ENCODE measurements at places on chromosomes 3 and 15.

- DNase-seq: no peak
Measured at GRCh38 chr3:15315003-15315402, 17.4 kb downstream of the SH3BP5 start.

DNA sequence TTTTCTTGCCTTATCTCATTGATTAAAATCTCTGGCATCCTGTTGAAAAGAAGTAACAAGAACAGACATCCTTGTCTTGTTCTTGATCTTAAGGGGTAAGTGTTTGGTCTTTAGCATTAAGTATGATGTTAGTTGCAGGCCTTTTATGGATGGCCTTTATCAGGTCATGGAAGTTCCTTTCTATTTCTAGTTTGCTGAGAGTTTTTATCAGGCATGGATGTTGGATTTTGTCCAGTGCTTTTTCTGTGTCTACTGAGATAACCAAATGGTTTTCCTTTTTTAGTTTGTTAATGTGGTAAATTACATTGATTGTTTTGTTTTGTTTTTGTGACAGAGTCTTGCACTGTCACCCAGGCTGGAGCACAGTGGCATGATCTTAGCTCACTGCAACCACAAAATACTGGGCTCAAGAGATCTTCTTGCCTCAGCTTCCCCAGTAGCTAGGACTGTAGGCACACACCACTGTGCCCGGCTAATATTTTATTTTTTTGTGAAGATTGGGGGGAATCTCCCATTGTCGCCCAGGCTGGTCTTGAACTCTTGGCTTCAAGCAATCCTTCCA lies 26.3 kb downstream of the MRAS start:
- DNase-seq: no peak

DNA sequence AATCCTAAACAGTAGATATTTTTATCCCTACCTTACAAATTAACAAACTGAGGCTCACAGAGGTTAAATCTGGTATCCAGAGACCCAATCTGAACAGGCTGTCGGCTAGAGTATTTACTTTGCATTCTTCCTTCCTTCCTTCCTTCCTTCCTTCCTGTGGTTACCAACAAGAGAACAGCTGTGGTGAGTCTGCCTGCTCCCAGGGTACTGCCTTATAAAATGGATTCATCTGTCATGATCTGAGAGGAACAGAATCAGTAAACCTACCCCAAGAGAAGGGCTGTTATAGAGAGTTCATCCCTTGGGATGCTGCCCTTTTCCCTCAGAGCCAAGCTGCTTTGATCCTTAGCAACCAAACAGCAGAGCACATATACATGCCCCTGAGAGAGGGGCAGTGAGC lies 3.6 kb downstream of the GADL1 start:
- DNase-seq: no peak

GRCh38 chr3:112403103-112403502 lies 70.1 kb downstream of the CD200 start:
- DNase-seq: no peak

Measured in HCEC 1CT (cell line).